CD8-positive, alpha-beta T cell (primary cell): ENCODE measurements at places on chromosomes 3 and 15.

DNA sequence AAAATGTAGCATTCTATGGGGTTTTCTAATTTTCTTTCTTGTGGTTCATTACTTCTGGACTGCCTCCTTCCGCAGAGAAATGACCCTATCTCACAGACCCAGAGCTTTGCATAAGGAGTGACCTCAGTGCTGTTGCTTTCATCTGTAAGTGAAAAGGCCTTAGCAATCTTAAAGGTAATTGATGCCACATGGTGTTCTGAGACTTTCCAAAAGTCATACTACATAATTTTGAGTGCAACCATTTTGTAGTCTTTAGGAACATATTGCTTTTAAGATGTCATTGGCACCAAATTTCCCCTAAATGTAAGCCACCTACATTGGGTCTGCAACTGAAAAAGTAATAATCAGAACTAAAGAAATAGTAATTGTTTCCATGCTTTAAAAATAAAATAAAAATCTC is 9.2 kb upstream of the HHLA2 start:
- DNase-seq = no peak

DNA sequence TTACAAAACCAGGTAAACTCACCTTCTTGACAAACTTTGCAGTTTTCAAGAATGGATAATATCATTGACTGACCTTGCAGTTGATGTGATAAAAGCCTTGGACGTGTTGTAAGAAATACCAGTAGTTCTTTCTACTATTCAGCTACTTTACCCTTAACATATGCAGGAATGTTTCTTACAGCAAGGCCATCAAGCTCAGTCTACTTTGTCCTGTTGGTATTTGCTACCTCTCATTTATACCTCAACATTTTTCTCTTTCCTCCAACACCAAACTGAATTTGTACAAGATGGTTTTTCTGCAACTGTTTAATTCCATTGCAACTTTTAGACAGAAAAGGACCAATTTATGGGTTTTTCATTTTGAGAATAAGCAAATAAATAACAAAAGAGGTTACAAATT is 147.4 kb upstream of the BCHE start:
- no peak for DNase-seq

GRCh38 chr15:72315706-72316370 is 4.1 kb downstream of the CELF6 start:
- no peak for DNase-seq

GRCh38 chr3:99658274-99658673 is 19.9 kb downstream of the COL8A1 start:
- no peak for DNase-seq

GRCh38 chr3:72032441-72033135 is 247.6 kb upstream of the PROK2 start:
- no peak for DNase-seq

- DNase-seq = no peak
These were observed 12.7 kb downstream of the PRC1 start for GRCh38 chr15:90981681-90982080.

DNA sequence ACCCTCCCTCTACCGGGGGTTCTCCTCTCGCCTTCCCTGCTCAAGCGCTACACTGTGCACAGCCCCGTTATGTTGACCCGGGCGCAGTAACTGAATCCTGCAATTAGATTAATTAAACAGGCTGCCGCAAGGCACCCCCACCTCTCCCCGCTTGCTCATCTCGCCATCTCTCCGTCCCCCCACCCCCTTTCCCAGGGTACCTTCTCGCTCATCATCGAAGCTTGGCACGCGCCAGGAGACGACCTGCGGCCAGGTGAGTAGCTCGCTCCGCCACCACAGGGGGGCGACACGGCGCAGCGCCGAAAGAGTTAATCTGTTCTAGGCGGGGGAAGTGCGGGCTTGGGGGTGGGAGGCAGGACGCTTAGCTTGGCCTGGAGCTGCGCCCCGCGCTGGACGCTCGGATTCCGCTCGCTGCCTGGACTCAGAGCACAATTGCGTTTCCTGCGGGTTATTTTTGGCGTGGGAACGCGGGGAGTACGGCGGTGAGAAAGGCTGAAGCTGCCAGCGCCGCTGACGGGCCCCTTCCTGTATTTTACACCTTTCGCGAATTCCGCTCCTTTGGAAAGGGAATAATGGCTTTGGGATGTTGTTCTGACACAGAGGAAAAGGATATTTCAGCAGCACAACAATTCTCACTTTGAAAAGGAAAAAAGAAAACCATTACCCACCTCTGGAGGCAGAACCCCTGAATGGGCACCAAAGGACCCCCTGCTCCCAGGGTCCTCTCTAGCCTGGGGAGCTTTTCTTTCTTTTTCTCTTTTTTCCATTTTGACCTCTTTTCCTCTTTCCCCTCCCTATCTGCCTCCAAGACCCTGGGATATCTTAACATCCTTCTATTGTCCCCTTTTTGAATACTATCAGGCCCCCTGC is 1.5 kb downstream of the DLL4 start:
- no peak for DNase-seq

- no peak for DNase-seq
These were observed 361.9 kb downstream of the CLSTN2 start for GRCh38 chr3:140296796-140297352.

- no peak for DNase-seq
These were observed 214.8 kb downstream of the FMN1 start for GRCh38 chr15:32979710-32980109.

DNA sequence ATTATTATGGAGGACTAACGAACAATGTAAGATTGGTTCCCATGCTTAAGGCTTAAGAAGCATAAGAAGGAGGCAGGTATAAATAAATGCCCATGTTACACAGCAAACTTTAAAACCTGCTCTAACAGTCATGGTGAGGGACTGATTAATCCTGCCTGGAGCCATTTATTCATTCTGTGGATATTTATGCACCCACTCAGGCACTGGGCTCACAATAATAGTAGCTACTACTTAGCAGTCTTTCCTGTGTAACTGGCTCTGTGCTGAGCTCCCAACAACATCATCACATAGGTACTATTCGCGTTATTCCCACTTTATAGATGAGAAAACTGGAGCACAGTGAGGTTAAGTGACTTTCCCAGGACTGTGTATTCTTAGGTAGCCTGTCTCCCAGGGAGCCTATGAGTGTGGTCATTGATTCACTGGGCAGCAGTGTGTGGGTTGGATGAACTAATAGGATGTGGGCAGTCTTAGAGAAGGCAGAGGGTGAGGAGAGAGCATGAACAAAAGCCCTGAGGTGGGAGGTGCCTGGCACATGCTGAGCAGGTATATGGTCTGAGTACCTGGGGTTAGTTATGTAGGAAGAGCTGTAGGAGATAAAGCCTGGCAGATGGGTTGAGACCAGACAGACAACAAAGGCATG is 44.1 kb upstream of the UMPS start:
- no peak for DNase-seq

- DNase-seq = no peak
These were observed 69.1 kb downstream of the SSUH2 start for GRCh38 chr3:8575364-8576104.

DNA sequence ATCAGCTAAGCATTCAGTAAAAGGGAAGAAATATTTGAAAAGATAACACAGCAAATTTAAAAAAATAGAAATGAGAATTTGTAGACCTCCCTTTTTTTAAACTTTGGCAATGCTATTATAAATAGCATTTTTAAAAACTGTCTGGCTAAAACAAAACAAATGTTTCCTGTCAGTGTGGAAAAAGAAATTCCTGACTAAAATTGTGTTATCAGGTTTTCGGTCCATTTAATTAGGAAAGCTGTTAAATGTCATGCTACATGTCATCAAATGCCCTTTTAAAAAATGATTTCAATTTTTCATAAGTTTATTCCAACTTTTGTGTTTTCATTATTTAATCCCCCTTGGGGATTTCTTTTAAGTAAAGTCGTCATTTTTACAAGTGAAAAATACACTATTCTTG is 29.6 kb downstream of the COL8A1 start:
- DNase-seq = no peak

- no peak for DNase-seq
These were observed 266.6 kb upstream of the SLITRK3 start for GRCh38 chr3:165462636-165463334.

DNA sequence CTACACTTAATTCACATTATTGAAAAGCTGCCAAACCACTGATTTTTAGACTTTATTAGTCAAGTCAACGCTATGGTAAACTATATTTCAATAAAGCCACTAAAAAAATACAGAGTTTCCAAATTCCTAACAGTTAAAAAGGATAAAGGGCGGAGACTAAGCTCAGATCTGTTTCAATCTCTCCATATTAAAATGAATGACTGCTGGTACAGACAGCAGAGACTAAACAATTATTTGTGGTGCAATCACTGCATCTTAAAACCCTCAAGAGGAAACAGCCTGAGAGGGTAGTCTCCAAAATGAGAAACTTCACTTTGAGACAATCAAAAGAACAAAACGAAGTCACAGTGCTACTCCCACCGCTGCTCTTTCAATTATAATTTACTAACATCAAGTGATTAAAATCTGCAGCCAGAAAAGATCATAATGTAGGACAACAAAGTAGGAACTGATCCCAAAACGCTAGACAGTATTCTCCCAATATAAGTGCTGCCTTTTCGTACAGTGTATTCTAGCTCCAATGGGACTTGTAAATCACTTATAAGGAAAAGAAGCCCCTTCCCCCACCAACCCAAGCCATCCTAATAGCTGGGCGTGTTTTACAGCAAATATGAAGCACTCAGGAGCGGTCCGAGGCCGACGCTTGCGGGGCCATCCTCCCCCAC is 1.2 kb downstream of the UBP1 start:
- no peak for DNase-seq

DNA sequence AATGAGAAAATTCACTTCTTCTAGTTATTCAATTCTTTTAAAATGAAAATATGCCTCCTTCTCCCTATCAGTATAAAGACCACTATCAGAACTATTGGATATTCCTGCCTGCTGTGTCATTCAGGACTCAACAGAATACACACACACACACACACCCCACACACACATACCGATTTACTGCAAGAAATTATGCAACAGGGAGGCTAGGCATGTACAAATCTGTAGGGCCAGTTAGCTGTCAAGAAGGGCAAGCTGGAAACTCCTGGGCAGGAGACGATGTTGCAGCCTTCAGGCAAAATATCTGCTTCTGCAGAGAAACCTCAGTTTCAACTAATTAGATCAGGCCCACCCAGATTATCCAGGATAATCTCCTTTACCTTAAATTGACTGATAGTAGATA is 13.9 kb upstream of the RYR3 start:
- no peak for DNase-seq

DNA sequence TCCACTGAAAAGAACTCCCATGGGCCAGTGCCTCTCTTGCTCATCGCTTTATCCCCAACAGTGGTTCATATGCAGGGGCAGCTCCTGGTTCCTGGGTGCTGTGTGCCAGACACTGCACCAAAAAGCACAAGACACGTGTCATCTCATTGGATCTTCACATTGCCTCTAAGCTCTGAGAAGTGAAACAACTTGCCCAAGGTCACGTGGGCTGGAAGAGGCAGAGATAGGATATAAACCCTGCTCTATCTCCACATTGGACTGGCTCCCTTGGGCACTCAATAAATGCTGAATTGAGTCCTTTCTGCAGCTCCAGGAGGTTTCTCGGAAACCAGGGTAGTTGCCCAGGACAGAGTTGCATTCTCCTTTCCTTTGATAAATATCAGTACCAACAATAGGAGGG is 88.1 kb downstream of the SRGAP3 start:
- no peak for DNase-seq

DNA sequence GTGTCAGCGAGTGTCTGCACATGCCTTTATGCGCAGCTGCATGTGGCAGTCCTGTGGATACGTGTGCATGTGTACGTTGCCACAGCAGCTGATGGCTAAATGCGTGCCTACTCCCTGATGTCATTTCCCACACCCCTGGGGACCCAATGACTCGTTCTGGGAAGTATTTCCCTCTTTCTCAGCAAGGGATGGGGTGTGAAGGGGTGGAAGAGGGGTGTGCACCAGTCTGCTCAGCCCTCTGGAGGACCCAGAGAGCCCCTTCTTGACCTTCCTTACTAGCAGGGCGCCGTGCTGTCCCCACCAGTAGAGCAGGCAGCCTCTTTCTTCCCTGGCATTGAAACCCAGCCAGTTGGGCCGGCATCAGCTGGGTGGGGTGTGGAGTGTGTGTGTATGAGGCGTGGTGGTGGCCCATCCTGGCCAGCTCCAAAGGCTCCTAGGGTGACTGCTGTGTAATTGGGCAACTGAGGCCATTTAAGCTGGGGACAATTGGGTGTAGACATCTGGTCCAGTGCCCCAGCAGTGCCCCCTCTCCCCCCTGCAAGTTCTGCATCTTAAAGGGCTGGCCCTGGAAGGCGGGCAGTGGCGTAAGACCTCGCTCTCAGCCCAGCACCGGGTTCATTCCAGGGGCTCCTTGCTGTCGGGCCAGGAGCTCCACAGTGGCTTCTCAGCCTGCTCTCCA is 19.2 kb downstream of the SNX33 start:
- no peak for DNase-seq

- no peak for DNase-seq
These were observed 123.6 kb downstream of the LIPC start for GRCh38 chr15:58555162-58556027.

- no peak for DNase-seq
These were observed 101.9 kb upstream of the ROBO1 start for GRCh38 chr3:79869461-79870312.

DNA sequence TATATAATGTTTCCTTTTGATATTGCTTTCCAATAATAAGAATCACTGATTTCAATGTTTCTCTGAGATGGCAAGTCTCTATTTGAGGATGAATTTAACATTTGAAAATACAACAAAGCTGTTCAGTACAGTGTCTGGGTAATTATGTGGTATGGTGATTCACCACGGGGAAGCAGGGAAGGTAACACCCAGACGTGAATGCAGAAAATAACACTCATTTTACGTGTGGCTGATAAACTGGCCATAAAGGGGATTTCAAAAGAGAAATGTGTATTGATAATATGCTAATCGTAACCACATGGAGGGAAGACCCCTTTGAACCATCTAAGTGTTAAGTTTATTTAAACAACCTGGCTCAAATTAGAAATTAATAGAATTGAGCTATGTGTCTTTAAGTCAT is 344.6 kb downstream of the GRM7 start:
- DNase-seq = no peak

GRCh38 chr15:71565006-71565405 is 245.3 kb upstream of the NR2E3 start:
- no peak for DNase-seq

DNA sequence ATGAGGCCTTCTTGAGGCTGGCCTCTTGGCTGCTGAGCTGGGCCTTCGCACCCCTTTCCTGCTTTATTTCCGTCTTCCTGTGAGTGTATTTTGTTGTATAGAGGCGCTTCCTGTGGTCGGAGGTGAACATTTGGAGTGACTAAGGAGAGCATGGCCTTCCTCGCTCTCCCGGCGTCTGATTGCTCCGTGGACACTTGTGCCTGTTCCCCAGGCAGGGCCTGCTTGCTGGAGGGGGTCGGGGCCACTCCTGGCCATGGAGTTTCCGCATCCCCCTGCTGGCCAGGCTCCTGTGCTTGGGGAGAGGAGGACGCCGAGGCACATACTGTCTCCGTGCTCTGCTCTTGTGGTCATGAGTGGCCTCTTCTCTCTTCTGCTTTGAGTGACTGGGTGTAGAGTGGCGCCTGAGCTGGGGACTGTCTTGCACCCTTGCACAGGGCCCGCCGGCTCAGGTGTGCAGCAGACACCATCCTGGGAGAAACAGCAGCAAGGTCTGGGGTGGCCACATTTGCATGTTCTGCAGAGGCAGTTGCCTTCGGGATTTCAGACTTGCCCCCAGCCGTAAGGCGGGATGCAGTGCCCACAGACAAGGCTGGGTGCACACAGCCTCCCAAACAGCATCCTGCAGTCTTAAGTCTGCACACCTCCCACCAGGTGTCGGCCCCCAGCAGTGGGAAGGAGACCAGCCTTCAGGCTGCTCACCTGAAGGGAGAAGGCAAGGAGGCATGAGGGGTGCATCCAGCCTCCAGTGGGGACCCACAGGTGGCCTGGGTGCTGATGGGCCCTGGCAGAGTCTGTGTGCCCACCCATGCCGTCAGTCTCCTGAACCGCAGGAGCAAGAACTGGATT is 16.4 kb downstream of the KLF13 start:
- no peak for DNase-seq

- no peak for DNase-seq
These were observed 62.0 kb upstream of the LEKR1 start for GRCh38 chr3:156763931-156764720.
